ENCODE measurements at places on chromosomes 7 and 10.

DNA sequence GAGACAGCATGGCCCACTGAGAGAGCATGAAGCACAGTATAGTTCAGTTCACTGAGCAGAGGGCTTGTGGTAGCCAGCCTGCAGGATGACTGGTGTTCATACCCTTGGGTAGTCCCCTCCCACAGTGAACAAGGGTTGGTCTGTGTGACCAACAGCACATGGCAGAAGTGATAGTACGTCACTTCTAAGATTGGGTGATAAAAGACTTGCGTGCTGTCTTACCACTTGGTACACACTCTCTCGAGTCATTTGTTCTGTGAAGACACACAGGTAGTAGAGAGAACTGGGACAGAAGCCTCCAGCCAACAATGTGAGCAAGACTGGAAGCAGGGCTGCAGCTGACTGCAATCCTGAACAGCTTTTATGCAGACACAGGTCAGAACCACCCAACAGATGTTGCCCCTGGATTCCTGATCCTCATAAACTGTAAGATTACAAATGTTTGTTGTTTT is 14.6 kb downstream of the EPC1 start:
- DNase-seq = peak; percentile 70

DNA sequence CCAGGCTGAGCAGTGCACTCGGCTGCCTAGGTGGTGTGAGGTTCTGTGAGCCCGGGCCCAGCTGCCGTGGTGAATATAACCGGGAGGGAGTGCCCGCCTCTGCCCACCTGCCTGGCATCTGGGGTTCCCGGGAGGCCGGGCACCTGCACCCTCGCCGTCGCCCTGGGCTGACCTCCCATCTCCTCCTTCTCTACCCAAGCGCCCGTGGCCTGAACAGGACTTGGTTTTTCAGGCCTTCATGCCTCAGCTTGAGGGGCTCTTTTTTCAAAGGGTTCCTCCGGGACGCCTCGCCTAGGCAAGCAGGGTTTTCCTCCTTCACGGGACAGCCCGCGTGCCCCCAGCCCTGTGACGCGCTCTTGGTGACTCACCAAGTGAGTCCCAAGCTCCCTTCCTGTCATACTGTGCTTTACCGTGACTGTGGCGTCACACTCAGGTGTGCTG is 9.9 kb downstream of the INPP5A start:
- DNase-seq = no peak

DNA sequence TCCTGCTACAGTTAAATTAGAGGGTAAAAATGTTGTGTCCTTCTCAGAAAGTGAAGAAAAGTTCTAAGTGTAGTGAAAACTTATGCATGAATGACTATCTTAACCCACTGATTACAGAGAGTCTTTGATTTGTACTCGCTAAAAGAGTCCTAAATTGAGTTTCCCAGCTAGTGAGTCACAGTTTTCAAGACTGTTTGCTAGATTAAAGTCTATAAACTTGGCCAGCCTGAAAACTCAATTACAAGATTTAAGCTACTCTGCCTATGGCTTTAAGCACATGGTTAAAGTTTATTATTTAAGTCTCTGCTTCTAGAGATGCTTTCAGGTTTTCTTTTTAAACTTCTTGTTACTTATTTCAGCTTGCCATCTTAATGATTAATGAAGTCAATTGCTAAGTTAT is 44.4 kb downstream of the MRPS24 start:
- DNase-seq = no peak

- no peak for DNase-seq
Measured at GRCh38 chr7:43619213-43620012, 36.5 kb downstream of the STK17A start.

DNA sequence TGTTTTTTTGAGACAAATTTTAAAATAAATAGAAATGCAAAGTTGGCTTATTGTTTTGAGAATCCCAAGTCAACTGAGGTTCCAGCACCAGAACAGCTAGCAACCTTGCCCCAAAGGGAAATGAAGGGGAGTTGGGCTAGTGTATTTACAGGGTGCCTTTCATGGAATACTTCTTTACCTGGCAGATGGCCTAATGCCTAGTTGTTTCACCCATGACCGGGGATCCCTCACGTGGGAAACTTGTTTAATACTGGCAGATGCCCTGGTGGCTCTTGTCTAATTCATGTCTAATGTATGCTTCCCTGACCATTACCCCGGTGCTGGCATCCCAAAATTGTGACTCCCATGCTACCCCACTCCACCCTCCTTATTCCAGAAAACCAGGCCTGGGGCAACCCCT is 861.1 kb upstream of the ZWINT start:
- no peak for DNase-seq
